ENCODE measurements at places on chromosomes 4 and X.

DNA sequence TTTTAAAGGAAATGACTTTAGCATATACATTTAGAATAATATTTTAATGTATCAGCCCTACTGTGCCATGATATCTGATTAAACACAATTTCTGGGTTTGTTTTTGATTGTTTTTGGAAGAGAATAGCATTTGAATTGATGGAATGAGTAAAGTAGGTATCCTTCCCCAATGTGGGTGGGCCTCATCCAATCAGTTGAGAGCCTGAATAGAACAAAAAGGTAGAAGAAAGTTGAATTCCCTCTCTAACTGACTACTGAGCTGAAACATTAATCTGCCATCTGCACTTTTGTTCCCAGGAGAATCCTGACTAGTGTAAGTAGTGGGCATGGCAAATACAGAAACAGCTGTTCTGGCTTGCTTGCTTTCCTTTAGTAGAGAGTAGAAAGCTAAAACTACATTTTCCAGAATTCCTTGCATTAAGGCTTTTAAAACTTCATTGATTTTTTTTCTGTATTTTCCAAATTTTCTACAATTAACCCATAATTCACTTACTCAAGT is 9.7 kb upstream of the SEC24D start:
- no peak for DNase-seq

DNA sequence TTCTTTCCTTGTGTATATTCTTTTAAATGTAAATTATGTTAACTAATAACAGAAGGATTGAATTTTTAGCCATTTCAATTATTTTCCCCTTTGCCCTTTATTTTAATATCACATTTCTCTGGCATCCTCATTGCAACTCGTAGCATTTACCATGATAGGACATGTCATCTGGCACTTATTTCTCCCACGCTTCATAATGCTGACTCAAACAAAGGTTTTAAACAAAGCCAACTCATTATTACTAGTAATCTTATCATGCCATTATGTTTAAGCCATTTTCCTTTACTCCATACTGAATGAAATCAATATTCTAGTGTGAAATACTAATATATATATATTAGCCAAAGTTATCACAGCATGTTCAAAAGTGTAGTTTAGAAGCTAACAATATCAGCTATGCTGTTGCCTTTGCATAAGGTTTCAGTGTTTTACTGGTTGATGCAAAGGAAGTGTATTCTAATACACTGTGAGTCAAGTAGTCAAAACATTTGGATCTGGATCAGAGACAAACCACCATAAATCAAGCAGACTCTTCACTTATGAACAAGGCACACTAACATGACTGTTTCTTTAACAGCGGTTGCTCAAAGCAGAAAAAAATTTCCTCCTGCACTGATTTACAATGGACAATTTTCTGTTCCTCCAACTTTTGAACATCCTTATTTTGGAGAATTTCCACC is 281.6 kb downstream of the SLC7A11 start:
- DNase-seq = no peak

- DNase-seq = no peak
These were observed 21.2 kb downstream of the PPAT start for GRCh38 chr4:56414135-56414670.

GRCh38 chrX:38206542-38206941 is 14.1 kb downstream of the SRPX start:
- no peak for DNase-seq

DNA sequence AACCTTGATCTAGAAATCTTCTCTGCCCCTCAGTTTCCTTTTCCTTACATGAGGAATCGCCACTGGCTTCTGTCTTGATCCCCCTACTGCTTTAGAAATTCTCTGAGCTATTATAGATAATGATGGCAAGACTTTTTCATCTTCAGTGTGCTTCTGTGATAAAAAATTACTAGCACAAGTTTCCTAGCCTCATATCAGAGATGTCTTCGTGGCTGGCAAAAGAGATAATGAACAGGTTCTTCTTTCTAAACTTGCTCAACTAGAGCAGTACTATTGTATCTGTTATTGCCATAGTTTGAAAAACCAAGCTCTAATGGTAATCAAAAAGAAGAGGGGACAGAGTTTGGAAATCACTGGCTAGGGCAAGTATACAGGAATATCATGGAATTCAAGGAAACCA is 4.1 kb upstream of the PDGFC start:
- DNase-seq = no peak

DNA sequence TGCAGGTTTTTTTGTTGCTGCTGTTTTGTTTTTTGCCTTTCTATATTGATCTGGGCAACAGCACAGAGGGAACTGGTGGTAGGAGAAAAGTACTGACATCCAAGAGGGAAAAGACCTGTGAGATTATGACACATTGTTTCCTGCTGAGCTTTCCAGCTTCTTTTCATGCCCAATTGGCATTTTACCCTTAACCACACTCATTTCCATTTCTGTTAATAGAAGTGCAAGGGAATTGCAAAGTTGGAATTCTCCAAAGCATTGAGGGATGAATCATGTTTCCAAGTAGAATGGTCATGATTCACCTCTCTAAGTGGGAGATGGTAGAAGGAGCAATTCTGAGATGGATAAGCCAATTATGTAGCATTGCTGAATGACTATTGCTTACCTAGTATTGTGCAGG is 161.5 kb downstream of the PPARGC1A start:
- DNase-seq = no peak

DNA sequence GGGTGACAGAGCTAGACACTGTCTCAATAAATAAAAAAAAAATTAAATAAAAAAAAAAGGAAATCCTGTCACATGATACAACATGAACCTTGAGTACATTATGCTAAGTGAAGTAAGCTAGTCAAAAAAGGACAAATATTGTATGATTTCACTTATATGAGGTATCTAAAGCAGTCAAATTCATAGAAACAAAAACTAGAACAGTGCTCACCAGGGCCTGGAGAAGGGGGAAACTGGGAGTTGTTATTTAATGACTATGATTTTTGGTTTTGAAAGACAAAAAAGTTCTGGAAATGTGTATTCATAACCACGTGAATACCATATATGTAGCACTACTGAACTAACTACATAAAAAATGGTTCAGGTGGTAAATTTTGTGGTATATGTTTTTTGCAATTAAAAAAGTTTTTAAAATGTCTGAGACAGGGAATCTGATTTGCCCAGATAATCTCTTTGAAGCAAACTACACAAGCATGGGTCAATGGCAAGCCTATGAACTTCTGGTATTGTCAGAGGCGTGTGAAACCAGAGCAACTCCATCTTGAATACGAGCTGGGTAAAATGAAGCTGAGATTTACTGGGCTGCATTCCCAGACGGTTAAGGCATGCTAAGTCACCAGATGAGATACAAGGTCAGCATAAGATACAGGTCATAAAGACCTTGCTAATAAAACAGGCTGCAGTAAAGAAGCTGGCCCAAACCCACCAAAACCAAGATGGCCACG is 42.3 kb downstream of the ANAPC10 start:
- no peak for DNase-seq
